ENCODE measurements at places on chromosomes 12 and 14.

GRCh38 chr12:120132863-120133385 is 16.4 kb upstream of the RAB35 start:
- no peak for DNase-seq

DNA sequence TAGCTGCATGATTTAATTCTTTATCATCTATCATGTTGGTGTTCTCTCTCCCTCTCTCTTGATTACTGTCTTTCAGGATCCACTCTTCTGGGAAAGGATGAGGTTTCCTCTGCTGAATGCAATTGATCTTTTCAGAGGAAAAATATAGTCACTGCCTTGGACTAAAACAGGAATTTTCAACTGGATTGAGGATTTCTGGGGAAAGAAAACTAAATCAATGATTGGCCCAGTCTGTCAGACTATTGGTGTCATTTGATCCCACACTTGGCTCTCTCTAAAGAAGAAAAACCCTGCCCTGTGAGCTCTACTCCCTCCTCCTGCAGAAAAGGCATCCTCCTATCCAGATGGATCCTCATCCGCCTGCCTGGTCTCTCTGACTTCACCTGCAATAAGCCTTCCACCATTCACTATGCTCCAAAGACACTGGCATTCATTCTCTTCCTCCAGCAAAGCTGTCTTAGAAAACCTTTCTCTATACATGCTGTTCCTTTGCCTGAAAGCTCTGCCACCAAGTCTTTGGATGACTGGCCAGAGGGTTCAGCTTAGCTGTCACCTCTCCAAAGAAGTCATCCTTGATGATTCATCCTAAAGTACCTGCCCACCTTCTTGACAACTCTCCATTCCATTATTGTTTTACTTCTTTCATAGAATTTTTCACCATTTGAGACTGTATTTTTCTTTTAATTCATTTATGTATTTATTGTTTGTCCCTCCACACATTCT is 127.7 kb upstream of the CAND1 start:
- DNase-seq = no peak

DNA sequence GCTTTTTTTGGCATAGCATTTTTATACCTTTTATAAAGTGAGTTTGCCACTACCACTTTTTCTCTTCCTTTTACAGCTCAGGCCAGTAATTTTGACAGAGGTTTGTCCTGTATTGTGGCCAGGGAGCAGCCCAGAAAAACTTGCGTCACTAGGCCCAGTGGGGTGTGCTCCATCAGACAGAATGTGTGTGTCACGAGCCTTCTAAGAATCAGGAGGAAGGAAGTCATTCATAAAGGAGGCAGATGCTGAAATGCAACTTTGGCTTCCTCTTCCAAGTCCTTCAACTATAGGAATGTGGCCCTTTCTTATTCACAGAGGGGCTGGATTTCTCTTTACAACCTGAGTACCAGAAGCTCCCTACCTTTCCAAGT is 10.1 kb upstream of the RAB35 start:
- DNase-seq = no peak

- no peak for DNase-seq
Observed at GRCh38 chr12:9198012-9198411, 10.2 kb downstream of the PZP start.

GRCh38 chr14:93954900-93955849 is 21.2 kb downstream of the ASB2 start:
- DNase-seq = no peak

- no peak for DNase-seq
Observed at GRCh38 chr12:46373301-46374296, 1.0 kb upstream of the SLC38A2 start.

GRCh38 chr14:69193721-69194120 is 2.4 kb downstream of the EXD2 start:
- DNase-seq = no peak

GRCh38 chr14:46256381-46256780 is 395.2 kb downstream of the RPL10L start:
- no peak for DNase-seq

DNA sequence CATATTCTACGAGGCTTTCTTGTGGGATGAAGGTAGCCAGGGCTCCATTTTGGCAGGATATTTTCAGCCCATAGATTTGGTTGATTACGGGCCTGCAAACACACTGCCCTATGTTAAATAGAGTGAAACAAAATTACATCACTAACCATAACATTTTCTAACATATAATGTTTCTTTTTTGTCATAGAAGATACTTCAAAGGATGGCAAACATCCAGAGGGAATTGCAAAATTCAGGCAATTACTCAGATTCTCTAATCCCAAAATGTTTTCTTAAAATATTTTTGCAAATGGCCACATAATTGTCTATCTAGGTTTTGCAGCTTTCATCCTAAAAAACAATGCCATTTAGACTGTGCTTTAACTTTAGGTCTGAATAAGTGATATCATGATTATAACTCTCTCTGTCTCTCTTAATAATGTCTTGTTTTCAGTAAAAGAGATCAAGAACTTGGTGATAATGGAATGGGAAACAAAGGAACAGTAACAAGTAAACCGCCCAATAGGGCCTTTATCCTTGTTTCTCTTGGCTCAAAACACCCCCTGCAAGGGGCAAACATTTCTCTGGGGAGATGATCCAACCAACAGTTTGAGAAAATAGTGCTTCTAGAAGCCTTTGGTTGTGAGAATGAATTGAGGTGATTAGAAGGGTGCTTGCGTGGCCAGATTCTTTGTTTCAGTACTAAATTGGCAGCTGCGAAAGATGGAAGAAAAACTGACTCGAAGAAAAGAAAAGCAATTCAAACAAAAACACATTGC is 54.4 kb upstream of the BTG1 start:
- no peak for DNase-seq
